ENCODE measurements at places on chromosomes 16 and 17.

DNA sequence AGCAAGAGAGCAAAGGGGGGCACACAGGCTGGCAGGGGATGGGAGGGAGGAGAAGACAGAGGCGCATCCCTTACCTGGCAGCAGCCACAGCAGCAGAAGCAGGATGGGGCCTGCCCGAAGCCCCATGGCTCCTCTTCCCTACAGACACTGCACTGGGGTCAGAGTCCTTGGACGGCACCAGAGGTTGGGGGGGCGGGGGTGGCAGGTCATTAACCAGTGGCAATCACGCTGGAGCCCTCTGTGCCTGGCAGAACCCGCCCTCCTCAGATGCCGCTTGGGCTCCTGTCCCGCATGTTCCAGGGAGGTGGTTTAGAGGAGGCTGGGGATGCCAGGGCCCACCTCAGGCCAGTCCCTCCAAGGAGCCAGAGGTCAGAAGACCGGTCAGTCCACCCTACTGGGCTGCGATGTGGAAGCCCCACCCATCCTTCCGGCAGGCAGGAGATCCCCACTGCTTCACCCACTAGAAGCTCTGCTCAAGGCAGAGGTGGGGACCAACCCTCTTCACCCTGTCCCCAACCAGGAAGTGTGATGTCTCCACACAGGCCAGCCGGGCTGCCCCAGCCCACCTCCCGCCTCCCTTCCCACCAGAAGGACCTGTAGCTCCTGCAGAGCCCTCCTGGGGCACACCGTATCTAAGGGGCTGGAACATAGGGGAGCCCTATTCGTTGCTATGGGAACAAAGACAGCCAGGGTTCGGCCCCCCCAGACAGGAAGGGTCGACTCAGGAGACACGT is 11.7 kb downstream of the ZG16B start:
- DNase-seq = no peak

DNA sequence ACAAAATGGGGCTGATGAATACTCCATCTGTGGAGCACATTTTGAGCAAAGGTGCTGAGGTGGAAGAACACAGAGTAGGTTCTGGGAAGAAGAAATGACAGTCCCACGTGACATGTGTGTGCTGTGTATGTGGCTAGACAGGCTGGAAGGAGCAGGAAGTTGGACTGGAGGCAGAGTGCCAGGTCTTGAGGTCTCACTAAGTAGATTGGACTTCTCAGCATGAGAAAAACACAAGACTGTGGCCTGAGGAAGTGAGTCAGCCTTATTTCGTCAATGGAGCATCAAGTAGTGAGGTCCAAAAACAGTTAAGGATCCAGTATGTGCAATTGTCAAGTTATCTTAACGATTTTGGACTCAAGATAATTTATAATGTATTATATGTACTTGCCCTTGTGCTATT is 736.5 kb downstream of the KCNJ2 start:
- peak; percentile 97 for DNase-seq

DNA sequence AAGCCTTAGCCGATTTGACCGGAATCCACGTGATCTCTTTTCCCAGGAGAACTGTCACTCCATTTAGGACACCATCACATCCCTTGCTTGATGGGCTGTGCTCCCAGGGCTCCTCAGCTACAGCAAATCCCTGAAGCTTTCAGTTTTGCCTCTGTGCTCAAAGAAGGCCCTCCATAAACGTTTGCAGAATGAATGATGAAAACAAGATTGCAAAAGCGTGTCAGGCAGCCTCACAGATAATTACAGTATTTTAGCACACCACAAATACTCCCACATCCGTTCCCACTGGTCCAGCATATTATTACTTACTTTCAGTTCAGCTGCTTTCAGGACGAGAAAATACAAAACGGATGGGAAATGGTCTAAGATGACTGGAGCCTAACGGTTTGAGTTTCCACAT is 84.6 kb downstream of the USP31 start:
- no peak for DNase-seq

GRCh38 chr17:77666881-77667395 is 291.6 kb upstream of the TNRC6C start:
- DNase-seq = no peak

DNA sequence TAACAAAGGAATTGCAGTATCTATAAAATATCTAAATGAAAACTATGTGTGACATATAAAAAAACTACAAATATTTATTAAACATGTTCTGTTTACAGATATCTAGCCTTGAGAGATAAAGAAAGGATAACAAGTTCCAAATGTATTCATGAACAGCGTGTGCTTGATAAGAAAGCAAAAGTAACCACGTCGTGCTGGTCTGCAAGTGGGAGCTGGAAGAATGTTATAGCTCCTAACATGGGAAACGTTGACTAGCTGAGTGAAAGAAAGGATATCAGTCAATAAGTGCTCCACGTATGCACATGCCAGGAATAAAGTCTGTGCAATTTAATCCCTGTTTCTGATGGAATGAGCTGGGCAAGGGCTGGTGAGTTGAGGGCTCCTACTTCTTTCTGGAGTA is 71.2 kb upstream of the CDYL2 start:
- no peak for DNase-seq

- no peak for DNase-seq
These were observed 38.8 kb downstream of the CLEC16A start for GRCh38 chr16:10983159-10983558.

GRCh38 chr16:12291989-12292759 is 315.6 kb downstream of the SNX29 start:
- DNase-seq = no peak

GRCh38 chr17:30599428-30600059 is 122.3 kb downstream of the GOSR1 start:
- DNase-seq = no peak

- DNase-seq = no peak
These were observed 194.9 kb upstream of the CDH5 start for GRCh38 chr16:66171578-66171977.

GRCh38 chr17:80593181-80593580 is 48.5 kb downstream of the RPTOR start:
- DNase-seq = no peak

- no peak for DNase-seq
These were observed 1.5 kb downstream of the SLC38A8 start for GRCh38 chr16:84040823-84041820.

GRCh38 chr16:24686678-24687077 is 42.8 kb upstream of the TNRC6A start:
- DNase-seq = no peak

DNA sequence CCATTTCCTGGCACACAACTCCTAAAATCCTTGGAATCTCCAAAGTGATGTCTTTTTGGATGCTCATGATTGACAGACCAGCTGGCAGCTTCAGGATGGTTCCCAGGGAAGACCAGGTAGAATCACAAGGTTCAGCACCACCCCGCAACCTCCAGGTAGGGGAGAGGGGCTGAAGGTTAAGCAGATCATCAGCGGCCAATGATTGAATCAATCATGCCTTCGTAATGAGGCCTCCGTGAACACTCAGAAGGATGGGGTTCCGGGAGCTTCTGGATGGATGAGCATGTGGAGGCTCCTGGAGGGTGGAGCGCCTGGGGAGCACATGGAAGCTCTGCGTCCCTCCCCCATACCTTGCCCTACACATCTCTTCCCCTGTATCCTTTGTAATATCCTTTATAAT is 185.9 kb downstream of the SEC14L1 start:
- no peak for DNase-seq

DNA sequence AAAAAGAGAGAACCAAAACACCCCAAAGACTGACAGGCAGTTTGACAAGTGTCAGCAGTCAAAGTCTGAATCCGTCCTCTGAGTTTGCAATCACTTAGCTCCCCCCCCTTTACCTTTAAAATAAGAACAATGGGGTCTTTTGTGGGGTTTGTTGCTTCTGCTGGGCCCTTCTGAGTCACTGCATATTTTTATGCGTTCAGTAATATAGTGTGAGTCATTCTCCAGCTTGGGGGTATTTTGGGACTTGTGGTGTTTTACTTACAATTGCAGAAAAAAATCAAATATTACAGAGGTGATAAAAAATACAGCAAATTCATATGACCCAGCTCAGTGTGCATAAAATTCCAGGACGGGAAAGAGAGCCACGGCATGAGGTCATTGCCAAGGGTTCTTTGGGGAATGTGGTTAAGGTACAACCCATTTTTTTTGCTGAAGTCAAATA is 120.1 kb downstream of the CYLD start:
- DNase-seq = no peak

DNA sequence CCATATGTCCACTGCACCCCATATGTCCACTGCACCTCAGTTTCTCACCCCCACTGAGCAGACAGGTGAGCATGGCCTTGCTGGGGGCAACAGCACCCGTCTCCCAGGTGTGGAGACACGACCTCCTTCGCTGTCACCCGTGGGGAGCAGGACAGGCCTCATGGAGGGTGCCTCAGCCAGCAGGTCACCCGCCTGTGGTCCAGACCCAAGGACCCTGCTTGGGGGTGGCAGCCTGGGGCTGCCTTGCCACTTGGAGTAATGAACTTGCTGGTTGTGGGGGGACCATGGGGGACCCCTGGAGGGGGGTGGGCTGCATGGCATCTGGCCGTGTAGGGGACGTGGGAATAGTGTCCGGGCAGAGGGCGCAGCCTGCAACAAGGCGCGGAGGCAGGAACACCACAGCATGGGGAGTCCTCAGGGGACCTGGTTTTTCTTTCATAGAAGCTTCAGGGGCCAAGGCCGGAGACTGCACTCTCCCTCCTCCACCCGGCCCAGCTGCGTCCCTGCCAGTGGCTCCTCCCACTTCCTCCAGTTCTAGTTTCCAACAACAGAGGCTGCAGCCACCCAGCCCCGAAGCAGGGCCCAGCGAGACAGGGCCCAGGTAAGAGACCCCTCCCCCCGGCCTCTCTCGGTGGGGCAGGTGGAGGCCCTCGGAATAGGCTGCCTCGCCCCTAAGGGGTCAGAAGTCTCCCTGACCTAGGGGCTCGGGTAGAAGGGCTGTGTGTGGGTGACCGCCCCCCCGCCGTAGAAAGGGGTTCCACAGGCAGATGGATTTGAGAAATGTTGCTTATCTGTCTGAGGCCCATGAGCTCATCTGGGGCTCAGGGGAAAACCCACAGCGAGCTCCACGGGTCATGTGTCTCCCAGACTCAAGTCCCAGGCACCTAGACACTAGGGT is at the start of gene NHLRC4:
Gene NHLRC4 (plus strand): TSS at position 531 of the 898 bp plus-strand sequence. CDS start 1,043 bp downstream, outside the sequence.
- peak; percentile 50 for DNase-seq

GRCh38 chr16:79422064-79422463 is 178.5 kb downstream of the MAF start:
- DNase-seq = no peak

GRCh38 chr16:50024207-50024606 is 818 bp upstream of the CNEP1R1 start:
- DNase-seq = no peak

DNA sequence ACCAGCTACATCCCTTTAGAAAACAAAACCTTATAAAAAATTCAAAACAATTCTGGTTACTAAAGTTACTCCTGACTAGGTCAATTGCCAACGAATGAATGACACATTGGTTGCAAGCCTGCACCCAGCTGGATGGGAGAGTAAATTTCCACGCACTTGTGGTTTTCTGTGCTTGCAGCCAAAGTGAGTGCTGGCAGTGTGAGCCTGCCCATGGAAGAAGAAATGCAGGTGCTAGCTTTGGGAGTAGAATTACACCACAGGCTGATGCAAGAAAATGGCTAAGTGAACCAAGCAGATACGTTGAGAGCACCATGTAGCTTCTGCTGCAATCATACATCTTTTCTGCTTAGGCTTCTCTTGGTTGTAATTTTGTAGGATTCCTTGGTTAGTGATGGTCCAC is 74.6 kb downstream of the SYCE1L start:
- DNase-seq = peak; percentile 74

GRCh38 chr17:8794636-8795035 is 4.5 kb downstream of the MFSD6L start:
- DNase-seq = no peak

DNA sequence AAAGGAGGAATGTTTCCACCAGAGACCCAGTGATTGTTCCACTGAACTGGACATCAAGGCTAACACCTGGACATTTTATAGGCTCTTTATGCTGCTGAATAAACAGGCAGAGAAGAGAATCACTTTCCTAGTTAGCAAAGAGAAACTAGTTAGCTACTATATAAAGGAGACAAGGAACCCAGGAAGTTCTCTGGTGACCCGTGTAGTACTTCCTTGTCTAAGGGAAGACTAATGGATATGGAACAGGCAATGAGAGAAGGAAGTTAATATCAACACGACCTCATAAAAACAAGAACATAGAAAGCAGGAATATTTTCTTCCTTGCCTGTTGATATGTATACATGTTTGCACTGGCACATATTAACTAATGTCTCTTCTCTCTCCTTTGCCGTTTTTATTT is 30.8 kb upstream of the RPL38 start:
- no peak for DNase-seq

- DNase-seq = no peak
These were observed 486 bp downstream of the ZNF785 start for GRCh38 chr16:30585022-30585399.

- no peak for DNase-seq
These were observed 188.4 kb downstream of the AATF start for GRCh38 chr17:37137070-37137610.

- DNase-seq = no peak
These were observed 153.9 kb upstream of the ZKSCAN2 start for GRCh38 chr16:25411396-25412081.

DNA sequence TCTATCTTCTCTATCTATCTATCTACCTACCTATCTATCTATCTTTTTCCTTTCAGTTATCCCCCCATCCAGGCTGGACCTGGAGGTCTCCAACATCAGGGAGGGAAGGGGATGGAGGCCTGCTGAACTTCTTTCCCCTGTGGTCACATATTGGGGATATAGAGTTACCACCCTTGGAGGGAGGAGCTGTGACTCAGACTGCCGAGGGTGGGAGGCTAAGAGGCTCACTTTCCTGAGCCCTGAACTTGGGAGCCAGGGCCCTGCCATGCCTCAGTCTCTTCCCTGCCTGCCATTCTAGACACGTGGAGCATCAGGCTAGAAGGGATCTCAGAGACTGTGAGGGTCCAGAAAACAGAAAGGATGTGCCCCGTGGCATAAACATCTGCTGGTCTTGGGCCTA is 8.4 kb downstream of the LRRC3C start:
- DNase-seq = peak; percentile 37

GRCh38 chr17:80582165-80582564 is 37.5 kb downstream of the RPTOR start:
- no peak for DNase-seq

DNA sequence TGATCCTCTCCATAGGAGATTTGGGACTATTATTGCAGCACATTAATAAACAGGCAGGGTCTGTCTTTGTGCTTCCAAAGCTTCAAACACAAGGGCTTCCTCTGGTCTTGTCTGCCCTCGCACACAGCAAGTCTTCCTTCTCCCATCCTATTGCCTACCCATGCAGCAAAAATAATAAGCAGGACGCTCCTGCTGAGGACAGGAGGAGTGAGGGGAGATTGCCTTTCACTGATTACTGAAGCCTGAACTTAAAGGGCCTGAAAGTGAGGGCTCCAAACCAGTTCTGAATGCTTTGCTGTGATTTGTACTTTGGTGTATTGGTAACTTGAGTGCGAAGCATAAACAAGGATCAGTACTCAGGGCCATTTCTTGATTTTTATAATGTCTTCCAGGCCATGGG is 197.6 kb upstream of the XYLT1 start:
- DNase-seq = no peak
